NCI-H1105 (cell line): ENCODE measurements at places on chromosomes 13 and 19.

DNA sequence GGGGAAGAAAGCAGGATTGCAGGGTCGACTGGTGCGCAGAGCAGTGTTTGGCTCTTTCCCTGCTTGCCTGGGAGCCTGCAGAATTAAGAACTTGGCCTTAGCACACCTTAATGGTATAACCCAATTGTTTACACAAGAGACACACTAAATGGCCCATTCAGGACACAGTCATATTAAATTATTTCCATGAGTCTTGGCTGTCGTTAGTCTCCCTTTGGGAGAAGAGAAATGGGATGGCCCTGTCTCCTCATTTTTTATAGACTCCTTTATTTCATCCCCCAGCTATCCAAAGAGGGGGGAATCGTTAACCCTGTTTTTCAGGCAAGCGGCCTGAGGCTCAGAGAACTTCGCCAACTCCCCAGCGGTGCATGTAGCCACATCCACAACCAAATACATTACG is 282.5 kb downstream of the SUCLA2 start:
- DNase-seq = no peak

- no peak for DNase-seq
Measured at GRCh38 chr13:98781905-98782304, 29.4 kb upstream of the SLC15A1 start.

DNA sequence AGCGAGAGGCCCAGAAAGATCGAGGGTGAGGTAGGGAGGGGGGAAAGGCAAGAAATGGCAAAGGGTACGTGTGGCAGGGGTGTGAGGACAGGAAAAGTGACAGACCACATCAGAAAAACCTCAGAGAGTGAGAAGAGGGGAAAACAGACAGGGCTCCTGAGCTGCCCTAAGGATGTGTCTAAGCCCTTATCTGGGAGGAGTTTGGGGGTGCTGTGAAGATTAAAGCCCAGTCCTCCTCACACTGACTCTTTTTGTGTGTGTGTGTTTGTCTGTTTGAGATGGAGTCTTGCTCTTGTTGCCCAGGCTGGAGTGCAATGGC is 703 bp upstream of the PTH2 start:
- DNase-seq = no peak

DNA sequence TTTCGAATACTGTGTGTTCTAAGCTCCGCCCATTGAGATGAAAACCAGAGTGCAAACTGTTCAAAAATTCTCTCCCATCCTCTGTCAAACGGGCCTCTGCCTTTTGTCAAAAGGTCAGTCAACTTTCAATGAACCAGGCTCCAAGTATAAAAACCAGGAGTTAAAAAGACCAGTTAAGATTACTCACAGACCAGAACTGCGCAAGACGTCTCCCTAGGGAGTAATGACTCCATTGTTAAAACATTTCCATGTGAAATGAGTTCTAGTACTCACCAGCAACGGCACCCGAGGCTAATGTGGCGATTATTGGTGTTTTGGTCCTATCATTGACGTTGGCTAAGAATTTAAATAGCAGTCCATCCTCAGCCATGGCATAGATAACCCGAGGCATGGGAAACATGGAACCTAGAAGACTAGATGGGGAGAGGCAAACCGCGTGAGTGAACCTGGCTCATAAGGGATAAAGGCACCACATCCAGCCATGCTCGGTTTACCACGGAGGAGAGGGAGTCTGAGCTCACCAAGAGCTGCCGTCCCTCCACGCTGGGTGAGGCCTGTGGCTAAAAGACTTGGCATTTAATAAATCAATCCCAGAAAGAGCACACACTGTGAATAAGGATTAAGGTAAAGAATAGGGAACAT is 73.3 kb downstream of the SLC7A1 start:
- DNase-seq = no peak

DNA sequence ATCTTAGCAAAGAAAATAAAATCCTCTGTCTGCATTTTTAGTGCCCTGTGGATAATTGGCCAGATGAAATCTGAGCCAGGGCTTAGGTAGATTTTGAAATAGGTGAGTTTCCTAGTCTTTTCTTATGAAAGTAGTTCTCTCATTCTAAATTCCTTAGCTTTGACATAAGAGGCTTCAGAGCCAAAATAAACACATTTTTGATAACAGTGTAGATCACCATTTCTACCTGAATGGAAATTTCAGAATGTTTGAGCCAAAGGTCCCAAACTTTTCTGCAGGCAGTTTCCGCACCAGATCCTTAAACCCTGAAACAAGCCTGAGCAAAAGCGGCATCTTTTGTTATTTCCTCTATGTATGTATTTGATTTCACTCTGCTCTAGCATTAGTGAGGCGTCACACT is 551.2 kb downstream of the EFNB2 start:
- DNase-seq = no peak

DNA sequence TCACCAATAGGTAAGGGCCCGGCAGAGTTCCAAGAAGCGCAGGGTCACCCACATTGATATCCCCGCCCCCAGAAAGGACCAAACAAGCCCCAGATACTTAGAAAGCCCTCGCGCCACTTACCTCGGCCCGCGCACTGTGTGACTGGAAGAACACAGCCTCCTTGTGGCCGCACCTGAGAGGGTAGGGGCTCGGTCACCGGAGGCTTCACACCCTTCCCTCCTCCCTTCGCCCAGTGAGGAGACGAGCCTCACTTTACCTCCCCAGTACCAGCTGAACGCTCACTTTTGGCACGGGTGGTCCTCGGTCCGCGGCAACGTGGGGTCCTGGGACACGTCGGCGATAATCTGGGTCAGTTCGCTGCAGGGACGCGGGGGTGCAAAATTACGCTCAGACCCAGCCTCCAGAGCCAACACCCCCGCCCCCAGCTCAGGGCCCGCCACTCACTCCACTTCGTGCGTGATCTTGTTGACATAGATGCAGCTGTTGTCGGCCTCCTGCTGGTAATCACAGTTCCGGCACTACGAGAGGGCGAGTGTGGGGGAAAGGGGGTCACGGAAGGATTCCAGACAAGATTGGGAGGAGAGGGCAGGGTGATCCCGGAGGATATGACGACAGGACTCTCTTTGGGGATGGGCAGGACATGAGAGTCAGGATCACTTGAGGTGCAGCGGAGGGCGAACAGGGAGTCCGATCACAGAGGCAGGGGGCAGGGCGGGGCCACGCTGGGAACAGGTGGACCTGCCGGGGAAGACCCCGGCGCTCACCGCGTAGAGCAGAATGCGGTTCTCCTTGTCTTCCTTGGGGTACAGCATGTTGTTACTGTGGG is 568 bp downstream of the POLR2I start:
- DNase-seq = peak; percentile 34

DNA sequence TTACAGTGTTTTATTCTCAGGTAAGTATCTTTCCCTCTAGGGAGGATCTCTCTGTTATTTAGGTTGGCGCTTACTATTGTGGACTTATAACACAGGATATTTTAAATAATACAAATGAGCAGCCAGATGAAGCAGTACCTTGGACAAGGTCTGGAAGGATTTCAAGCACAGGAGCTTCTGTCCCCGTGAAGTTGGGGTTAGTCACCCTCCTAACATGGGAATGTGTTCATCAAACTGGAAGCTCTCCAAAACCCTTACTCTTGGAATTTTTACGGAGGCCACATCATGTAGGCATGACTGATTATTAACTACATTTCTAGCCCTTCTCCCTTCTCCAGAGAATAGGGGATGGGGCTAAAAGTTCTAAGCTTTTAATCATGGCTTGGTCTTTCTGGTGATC is 38.3 kb upstream of the SPRY2 start:
- DNase-seq = no peak

GRCh38 chr13:51625555-51626345 is 41.5 kb downstream of the WDFY2 start:
- no peak for DNase-seq
